ENCODE measurements at places on chromosomes 3 and 15.

DNA sequence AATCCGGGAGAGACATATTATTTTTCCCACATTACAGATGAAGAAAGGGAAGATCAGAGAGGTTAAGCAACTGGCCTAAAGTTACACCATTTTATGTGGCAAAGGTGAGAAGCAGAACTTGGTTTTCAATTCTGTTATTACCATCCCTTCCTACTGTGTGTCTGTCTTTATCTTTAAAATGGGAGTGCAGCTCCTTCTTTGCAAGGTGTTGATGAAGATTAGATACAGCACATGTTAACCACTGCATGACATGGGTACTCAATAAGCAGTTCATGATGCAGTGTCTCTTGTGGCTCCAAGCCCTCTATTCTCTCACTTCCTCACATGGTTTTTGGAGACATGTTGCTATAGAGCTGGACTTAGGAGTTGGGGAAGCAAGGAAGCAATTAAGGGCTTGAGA lies 23.1 kb upstream of the TBC1D21 start:
- no peak for DNase-seq

DNA sequence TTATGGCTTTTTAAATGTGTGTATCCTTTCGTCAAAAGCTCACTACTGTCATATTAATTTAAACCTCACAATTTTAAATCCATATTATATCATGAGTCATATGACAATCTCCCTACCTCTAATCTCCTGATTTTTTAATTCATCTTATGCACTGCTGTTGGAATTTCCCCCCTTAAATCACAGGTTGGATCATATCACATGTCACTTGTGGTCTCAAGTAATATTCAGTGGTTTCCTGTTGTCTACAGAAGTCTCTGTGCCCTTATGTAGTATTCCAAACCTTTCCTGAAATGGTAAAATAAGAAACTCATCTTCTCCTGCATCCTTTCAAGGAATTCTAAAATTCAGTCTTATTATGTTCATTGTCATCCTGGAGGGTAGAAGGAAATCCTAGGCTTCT lies 116.0 kb upstream of the CBLB start:
- no peak for DNase-seq

DNA sequence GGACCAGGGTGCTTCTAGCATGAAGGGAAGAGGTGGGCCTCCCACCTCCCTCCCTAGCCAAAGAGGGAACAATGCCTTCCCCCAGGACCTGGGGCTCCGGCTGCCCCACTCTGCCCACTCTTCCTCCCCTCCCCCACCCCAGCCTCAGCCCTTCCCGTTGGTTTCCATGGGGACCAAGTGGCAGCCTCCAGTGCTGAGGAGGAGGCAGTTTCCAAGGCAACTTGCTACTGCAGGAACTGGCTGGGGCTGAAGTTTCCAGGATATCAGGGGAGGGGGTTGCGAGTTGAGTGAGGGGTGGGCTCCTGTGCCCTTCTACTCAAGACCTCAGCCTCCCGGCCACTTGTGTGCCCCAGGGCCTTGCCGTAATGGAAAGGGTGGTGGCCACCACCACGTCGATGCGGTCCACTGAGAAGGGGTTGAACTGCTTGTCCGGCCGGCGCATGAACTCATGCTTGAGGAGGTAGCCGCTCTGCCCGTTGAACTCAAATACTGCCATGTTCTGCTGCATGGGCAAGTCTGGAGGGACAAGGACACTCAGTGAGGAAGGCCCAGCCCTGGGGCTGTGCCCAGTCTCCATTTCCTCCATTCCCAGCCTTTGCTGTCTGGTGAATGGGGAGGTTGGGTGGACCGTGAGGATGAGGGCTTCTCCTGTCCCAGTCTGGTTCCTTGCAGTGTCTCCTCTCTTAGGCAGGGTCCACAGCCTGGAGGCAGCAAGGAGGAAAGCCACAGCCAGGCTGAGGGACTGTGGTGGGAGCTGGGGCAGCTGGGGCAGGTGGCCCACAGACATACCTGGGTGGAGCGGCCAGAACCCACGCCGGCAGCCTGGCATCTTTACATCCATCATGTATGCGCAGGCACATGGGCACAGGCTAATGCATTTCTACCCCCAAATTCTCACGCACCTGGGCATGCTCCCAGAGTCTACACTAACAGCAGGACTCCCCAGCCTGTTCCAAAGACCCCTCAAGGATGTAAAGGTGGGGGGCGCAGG lies 11.3 kb upstream of the ANKRD63 start:
- DNase-seq: no peak

DNA sequence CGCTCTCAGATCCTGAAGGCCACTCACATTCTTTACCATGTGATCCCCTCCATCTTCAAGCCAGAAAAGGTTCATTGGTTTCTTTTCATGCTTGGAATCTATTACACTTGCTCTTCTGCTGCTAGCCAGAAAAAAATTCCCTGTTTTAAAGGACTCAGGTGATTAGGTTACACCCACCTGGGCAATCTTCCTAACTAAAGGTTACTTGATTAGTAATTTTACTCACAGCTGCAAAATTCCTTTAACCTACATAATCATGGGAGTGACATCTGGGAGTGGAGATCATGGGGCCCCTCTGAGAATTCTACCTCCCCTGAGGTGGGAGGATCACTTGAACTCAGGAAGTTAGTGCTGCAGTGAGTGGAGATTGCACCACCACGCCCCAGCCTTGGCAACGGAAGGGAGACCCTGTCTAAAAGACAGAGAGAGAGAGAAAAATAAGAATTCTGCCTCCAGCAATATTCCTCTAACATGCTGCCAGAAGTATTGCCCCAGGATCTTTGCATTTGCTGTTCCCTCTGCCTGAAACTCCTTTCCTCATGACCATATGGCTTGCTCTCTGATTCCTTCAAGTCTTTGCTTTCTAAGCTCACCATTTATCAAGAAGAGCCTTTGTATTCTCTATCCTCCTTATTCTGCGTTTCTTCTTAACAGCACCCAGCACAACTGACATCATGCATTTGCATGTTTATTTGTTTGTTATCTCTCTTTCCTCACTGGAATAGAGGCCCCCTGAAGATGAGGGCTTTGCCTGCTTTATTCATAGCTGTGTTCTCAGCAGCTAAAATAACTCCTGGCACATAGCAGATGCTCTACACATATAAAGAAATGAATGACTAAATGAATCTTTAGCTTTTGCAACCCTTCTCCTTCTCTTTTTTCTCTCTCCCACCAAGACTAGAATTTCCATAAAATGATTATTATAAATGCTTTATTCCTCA lies 68.2 kb downstream of the EDEM1 start:
- no peak for DNase-seq

DNA sequence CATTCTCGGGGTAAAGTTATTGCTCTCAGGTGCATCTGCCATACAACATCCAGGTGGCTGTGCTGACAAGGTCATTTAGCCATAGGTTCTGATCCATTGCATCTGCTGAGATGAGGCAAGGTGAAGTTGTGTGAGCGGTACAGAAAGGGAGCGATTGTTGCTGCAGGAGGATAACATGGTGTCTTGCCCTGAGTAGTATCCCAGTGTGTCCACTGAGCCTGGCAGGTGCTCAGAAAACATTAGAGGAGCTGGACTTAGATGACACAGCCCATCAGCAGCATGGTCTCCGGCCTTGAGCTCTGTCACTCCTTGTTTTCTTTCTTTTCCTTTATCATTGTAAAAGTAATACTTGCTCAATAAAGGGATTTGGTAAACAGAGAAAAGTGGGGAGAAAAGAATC lies 161.1 kb upstream of the ATP10A start:
- no peak for DNase-seq

GRCh38 chr3:126998728-126999127 lies 15.8 kb downstream of the PLXNA1 start:
- DNase-seq: no peak

DNA sequence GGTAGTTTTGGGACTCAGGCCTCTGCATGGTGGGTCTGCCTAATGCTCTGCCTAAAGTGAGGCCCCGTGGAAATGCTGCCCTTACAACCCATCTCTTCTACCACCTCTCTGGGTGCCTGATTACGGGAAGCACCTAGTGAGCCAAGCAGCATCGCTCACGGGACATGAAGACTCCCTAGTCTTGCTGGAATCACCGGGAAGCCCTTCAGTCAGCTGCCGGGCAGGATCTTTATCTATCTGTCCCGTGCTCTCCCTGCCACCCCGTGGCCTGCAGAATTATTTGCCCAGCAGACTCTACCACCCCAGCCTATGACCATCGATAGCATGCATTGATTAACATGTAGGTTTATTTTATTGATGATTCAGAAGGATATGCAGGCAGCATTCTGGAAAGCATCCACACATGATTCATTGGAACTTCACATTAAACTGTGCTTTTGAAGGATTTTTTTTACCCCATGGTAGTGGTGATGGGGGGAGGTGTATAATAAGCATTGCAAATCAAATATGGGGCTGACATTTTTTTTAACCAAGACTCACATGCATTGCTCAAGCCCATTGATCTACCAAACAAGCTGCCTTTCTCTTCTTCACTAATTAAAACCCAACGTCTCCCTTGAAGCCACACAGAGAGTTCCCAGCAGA lies 63.1 kb downstream of the ATP2B2 start:
- no peak for DNase-seq

GRCh38 chr15:91282486-91282885 lies 182.4 kb downstream of the SV2B start:
- DNase-seq: no peak

DNA sequence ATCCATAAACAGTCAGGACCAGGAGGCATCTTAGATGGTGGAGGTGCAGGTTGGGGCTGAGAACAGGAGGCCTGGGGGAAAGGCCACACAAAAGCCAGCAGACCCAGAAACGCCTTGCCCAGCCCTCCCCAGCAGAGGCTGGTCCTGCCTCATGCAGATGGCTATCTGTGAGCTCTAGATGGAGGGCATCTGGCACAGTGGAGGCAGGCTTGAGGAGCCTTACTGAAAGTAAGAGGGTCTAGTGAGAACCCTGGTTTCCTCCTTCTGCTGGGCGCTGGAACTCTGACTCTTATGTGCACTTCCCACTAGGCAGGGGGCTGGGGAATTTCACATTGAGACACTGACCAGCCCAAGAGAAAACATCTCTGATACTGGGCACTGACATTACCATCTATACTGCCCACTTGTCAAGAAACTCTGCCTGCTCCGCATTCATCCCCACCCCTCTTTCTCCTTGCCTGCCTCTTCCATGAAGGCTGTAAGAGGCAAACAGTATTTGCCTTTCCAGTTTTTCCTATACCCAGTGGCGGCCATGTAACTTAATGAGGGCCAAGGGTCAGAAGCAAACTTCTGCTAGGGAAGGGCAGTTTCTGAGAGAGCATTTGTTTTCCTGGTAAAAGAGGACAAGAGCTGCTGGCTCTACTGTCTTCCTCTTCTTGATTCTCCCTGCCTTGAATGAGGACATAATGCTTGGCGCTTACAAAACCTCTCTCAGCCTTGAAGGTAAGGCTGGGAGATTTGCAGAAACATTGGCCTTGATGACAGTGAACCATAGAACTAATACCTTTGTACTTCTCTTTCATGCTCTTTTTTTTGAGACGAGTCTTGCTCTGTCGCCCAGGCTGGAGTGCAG lies 4.4 kb upstream of the SCN5A start:
- no peak for DNase-seq

DNA sequence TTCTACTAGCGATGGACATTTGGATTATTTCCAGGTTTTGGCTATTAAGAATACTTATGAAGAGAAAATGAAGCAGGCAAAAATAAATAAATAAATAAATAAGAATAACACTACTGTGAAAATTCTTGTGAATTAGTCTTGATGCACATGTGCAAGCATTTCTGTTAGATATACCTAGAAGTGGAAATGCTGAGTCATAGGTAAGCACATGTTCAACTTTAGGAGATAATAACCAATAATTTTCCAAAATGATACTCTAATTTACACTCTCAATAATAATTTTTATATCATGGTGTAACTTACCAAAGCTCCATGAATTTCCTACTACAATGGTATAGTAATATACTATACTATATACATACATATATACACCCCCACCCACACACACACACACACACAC lies 23.4 kb downstream of the EMC4 start:
- DNase-seq: no peak

GRCh38 chr3:52887166-52887565 lies 10.2 kb downstream of the STIMATE start:
- DNase-seq: no peak

DNA sequence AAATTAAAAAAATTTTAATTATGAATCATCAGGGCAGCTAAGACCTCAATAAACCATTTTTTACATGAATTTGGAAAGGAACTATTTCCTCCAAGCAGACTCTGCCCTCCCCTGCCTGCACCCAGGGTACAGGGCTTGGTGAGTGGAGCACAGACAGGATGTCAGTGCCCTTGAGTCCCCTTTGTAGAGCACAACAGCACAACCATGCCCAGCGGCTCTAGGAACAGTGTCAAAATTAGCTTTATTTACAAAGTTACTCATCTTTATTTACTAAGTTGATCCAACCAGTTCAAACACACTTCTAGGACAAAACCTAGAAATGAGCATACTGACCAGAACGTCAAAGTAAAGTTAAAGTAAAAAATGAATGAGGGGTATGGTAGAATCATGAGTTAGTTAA lies 90.6 kb upstream of the TSC22D2 start:
- no peak for DNase-seq

DNA sequence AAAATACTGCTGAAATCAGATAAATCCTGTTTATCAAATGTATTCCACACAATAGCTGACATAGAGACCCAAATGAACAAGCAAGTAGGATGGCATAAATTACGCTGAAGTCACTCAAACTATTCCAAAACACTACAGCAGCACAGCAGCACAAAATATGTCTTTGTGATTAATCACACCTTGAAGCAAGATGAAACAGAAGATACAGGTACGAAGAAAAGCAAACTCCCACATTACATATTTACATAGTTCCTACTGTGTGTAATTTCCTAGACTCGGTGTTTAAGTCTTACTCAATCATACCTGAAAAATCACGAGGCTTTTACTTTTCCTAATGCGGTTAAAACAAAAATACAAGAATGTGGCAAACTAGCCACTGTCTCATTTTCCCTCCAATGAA lies 38.3 kb downstream of the CHSY1 start:
- no peak for DNase-seq

DNA sequence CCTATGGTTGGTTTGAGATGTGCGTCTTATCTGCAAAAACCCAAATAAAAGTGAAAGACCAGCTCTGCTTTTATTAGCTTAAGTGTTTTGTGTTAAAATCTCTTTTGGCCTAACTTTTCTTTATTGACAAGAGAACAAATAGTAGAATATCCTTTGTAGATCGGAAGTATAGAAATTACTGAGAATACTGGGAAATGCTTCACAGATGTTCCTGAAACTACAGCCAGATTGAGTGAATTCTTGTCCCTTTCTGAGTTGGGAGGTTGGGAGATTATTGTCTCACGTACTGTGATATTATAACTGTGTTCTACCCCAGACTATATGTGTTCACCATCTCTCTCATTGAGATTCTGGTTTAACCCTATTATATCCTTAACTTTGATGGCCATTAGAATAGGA lies 21.7 kb downstream of the RAB8B start:
- no peak for DNase-seq

DNA sequence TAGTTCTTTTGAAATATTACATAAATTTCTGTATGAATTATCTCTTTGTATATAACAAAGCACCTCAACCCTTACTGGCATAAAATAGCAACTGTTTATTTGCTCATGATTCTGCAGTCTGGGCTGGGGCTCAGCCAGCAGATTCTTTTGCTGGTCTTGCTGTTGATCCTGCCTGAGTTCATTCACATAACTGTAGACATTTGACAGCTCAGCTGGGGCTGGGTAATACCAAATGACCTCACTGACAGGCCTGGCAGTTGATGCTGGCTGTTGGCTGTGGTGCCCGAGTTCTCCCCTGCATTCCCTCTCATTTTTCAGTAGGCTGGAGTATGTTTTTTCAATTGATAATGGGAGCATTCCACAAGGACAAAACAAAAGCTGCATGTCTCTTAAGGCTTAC lies 449.9 kb upstream of the GOLIM4 start:
- DNase-seq: no peak

Measured in stimulated activated CD4-positive, alpha-beta T cell treated with anti-CD3 and anti-CD28 coated beads, Interleukin-12 subunit alpha, Interleukin-12 subunit beta, amount 100 ng/mL, for 4 hours (primary cell).